Amniotic epithelial cell (primary cell): ENCODE measurements at places on chromosomes 5 and 9.

DNA sequence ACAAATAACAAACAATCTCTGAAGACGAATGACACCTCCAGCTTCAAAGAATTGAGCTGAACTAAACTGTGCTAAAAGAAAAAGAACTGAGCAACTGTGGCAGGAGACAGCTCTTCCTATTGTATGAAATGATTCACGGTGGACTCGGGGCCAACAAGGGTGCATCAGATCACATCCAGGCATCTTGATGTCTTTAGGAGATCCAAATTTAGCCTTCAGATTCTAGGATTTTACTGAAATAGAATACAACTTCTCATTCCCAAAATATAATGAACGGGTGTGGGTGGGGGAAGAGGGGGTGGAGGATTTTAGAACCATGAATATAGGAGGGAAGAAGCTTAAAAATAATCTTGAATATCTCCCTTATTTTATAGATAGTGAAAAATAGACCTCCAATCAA is 631.8 kb downstream of the ELAVL2 start:
- DNase-seq, result no peak

GRCh38 chr5:166860426-166860825 is 1431.0 kb upstream of the WWC1 start:
- DNase-seq, result no peak

DNA sequence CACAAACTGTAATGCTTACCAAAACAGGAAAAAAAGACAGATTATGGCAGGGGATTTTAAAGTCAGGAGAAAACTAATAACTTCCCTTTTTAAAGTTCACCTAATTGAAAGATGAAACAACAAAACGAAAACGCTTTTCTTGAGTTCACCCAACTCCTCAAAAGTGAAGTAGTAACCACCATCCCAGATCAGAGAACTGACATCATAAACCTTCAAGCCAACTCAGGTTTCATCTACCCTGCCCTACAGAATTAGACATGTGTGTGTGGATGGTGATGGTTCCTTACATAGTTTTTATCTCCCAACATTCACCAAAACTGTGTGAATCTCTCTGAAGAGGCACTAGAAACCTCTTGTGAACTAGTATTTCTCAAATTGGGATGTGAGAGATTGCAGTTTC is 195.2 kb upstream of the PTGER4 start:
- DNase-seq, result no peak

GRCh38 chr5:124831687-124832240 is 85.3 kb upstream of the ZNF608 start:
- no peak for DNase-seq

DNA sequence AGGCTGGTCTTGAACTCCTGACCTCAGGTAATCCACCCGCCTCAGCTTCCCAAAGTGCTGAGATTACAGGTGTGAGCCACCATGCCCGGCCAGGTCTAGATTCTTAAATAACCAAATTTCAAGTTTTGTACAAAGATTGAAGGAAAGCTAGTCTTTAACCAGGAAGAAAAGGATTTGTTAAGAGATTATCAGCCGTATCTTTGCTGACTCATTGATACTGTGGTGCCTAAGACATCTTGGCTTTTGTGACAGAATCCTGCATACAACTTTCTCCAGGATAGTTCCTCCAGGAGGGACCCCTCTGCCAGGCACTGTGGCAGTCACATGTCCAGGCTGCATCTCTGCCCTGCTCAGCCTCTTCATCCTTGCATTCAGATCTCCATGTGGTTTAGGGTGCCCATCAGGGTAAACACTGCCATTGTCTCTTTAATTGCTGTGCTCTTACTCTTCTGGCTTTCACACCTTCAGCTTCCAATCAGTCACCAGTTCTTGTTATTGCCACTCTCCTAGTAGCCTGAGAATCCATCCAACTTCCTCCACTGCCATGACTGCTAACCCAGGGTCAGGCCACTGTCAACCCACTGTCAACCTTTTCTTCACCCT is 10.0 kb downstream of the MAP3K1 start:
- DNase-seq, result no peak

DNA sequence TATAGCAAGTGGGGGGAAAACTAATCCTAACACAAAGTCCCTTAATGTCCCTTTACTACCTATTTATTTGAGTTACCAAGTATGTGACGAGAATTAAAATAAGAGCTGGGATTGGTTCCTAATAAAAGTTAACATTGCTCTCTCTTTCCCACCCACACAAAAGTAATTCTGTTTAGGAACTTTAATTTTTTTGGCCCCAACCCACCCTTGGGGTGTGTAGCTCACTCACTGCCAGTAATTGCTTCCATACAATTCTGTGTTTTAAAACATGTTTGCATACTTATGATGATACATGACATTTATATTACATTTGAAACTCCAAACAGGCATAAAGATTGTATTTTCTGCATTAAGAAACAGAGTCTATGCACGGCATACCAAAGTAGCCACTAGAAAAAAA is 106.5 kb downstream of the BNC2 start:
- no peak for DNase-seq

GRCh38 chr9:127754099-127755060 is 19.3 kb upstream of the TOR2A start:
- no peak for DNase-seq

DNA sequence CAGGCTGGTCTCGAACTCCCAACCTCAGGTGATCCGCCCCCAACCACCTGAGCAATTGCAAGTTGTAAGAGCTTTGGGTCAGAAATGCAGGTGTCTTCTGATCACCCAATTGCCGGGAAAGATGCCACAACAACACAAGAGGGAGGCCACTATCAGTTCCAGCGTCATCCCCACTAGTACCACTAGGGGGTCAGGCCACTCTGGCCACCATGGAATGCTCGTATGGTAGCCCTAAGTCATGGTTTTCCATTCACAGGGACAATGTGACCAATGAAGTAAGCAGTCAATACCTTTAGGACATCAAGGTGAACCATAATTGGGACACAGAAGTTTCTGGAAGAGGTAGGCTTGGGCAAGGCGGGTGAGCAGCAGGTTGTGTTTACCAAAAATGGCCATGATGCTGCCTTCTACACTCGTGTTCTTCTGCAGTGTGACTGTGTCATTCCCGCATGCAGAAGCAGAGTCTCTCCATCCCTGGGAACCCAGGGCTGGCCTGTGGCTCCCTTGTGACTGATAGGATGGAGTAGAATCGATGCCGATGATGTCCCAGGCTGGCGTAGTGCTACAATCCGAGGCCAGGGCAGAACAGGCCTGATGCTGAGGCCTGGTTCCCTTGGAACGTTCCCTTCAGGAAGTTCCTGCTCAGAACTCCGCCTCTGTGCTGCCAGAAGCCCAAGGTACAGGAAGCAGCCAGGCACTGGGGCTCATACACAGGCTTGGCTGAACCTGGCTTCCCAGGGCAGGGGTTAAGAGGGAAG is 42.2 kb upstream of the ANKRD33B start:
- no peak for DNase-seq
